ENCODE measurements at places on chromosomes 7 and 10.

GRCh38 chr10:89266721-89267453, 15.3 kb upstream of the LIPA start:
- DNase-seq: no peak

- no peak for DNase-seq
Observed at GRCh38 chr10:67280405-67280804, 354.6 kb downstream of the LRRTM3 start.

- DNase-seq: no peak
Observed at GRCh38 chr10:18984531-18984930, 64.1 kb upstream of the MALRD1 start.

GRCh38 chr7:31885171-31885570, 185.0 kb downstream of the PDE1C start:
- no peak for DNase-seq

DNA sequence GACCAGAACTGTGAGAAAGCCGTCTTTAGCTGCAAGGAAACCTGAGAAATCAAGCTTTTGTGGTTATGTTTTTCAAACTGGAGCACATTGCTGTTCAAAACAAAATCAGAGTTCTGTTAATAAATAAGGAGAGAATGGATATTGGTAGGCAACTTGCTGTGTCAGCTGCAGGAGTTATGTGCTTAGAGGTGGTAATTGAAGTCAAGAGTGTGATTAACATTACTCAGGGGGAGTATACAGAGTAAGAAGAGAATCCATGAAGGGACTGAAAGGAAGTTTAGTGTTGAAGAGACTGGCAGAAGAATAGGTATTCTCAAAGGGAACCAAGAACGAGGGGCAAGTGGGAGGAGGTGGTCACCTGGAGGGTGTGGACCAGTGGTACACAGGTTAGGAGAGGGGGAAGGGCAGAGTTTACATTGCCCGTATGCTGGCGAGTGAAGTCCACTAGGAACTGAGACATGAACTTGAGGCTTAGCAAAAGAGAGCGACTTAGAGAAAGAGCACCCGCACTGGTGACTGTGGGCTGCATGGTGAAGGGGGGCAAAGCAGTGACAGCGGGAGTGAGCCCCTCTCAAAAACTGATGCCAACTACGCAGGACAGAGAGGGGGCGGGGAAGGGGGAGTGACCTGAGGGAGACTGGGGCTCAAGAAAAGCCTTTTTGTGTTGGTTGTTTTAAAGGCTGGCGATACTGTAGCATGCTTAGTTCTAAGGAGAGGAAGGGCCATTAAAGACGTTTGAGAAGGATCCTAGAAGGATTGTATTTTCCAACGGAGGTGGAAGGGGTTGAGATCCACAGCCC, 80.0 kb downstream of the SDK1 start:
- no peak for DNase-seq

All from B cell (primary cell).